Ureter (tissue), 1 donor: ENCODE measurements at places on chromosomes 12 and 14. TPM values are rescaled to one million over a fixed set of nuclear protein-coding genes. Genes with fewer than 3 reads are reported as not detected.

CFAP251 gene
- total RNA-seq: 3.9 TPM

DNA sequence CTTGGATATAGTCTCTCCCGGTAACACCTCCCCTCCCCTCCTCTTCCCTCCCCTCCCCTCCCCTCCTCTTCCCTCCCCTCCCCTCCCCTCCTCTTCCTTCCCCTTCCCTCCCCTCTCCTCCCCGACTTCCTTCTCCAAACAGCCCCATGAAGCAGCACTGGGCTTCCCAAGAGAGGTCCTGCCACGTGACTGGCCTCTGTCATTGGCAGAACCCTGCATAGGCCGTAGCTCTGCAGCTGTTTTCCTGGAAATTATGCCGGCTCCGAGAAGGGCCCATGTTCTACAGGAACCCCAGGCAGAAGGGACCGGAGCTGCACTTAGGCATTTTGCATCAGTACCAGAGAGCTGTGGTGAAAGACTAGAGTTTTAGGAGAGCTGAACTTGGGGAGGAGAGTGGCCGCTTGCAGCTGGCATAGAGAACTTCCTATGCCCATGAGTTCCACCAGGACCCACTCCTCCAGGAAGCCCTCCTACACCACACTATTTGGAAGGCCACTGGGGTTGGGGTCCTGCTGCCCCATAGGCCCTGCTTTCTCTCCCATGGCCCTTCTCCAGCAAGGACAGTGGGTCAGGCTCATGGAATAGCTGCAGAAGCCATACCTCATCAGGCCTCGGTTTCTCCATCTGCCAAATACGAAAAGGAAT lies 5.1 kb upstream of the TNFAIP2 start:
- DNase-seq: no peak

GRCh38 chr12:40650038-40650704 lies 42.1 kb upstream of the CNTN1 start:
- DNase-seq: no peak

DNA sequence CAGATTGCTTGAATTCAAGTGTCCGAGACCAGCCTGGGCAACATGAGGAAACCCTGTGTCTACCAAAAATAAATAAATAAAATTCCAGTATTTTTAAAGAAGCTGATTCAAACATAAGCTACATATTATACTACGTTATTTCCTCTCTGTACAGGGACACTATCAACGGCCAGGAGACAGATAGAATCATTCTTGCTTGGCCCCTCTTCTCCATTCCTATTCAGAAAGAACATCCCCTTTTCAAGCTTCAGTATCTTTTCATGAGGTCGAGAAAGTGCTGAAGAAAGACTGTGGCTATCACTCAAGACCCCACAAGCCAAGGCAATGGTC lies 314 bp upstream of the DHRS7 start:
- no peak for DNase-seq

DNA sequence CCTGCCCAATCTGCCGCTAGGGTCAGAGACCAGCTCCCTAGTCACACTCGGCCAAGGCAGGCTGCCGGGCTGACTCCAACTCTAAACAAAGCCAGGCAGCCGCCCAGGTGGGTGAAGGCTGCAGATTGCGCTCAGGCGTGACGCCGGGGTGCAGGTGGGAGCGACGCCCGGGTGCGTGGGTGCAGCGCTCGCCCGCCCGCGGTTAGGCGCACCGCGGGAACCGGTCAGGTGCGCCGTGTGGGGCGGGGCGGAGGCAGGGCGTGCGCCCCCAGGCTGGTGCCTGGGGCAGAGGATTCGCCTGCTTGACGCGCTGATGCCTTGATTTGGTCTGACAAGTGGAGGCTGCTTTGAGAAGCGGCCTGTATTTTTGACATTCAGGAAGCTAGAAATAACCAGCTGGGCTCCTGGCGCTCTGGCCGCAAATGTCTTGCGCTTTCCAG lies 126.7 kb upstream of the HIF1A start:
- no peak for DNase-seq

GRCh38 chr12:120228041-120228290 lies 27.1 kb upstream of the RPLP0 start:
- DNase-seq: no peak

DNA sequence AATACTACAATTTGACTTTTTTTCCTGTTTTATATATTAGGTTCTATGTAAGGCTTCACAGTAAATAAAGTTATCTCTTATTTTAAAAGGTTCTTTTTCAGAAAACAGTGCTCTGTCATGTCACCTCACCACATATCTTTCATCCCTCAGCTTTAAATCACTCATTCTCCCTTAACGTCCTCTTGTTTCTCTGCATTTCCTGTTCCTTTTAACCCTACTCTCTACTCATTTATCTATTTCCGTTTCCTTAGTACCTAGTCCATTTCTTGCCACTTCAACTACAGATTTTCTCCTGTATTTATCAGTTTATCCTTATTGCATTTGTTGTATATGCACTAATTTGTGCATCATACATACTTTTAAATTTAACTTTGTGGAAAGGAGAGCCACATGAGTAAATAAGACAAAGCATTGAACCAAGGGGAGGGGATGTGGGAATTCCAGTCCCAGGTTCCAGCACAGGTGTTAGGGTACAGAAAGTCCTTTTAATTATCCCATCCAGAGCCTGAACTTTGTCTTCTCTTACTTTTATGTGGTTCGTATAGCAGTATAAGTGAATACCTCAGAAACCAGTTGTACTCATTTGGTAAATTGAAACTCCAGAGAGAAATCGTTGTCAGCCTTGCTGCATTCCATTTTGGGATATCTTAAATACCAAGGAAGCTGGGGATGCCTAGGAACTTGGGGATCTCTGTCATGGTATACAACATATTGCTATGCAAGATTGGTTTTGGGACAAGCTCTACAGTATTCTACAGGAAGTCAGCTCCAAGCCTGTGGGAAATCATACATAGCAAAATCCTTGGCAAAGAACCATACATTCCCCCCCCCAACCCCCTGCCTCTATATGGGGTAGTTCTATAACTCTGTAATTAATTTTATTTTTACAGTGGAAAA lies 120.5 kb downstream of the DIP2B start:
- no peak for DNase-seq

- DNase-seq: no peak
Observed at GRCh38 chr12:99916555-99916954, 68.2 kb downstream of the ANKS1B start.

CINP gene
- total RNA-seq: 31.2 TPM

DNA sequence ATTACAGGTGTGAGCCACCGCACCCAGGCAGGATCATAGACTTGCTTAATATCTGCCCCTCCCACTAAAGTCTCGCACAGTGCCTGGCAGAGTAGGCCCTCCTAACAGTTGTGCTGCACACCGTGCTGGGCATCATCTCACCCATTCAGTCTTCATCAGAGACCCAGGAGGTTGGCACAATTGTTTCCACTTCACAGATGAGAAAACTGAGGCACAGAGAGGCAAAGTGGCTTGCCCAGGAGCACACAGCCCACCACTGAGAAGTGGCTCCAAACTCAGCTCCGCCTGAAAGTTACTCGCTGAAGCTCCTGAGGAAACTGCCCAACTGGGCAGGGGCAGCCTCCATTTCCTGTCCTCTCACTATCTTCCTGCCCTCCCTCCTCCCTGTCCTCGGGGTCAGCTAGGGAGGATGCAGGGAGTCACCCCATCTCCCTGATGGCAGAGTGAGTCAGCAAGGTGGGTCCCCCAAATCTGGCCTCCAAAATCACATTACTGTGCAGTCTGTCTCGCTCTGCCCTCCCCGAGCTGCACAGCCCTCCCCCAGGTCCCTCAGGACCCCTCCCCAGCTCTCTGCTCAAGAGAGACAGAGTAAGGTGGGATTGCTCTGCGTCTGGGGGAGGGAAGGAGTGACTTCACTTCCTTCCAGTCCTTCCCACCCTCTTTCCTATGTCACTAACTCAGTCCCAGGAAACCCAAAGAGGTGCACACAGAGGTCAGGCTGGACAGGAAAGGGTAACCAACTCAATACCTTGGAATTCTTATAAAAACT lies 5.7 kb downstream of the SLC8B1 start:
- no peak for DNase-seq

- DNase-seq: no peak
Observed at GRCh38 chr12:61044766-61045165, 1215.4 kb upstream of the USP15 start.

GRCh38 chr12:34296143-34297041 lies 274.1 kb downstream of the ALG10 start:
- no peak for DNase-seq

- DNase-seq: no peak
Observed at GRCh38 chr14:41957459-41957858, 350.8 kb downstream of the LRFN5 start.

- DNase-seq: no peak
Observed at GRCh38 chr14:68767248-68767645, 25.6 kb downstream of the ZFP36L1 start.

DNA sequence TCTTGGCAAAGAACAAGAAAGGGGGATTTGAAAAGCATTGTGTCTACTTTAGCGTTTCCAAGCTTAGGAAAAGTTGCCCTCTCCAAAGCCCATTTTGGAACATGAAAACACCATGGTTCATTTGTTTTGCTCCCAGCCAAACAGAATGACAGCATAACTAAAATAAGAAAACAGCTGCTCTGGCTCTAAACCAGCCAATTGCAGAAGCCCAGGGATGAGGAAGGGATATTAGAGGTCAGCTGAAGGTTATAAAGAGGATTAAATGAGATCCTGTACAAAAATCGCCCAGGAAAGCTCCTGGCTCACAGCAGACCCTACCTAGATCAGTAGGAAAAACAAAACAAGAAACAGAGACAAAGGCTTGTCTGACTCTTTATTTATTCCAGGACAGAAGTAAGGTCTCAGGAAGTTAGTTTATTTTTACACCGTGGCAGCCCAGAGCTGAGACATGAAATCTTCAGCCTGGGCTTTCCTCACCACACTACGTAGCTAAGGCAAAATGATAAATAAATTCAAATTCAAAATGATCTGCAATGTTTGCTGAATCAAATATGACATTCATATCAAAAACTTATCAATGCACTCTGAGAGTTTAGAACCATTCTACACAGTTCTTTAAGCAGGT lies 25.9 kb downstream of the SPX start:
- no peak for DNase-seq

RAPGEF3 gene
- total RNA-seq: 83.4 TPM
